HuH-7 (cell line): ENCODE measurements at places on chromosomes 3 and 15.

GRCh38 chr3:173371848-173372487 is 25.6 kb upstream of the NLGN1 start:
- DNase-seq: no peak

- no peak for DNase-seq
Observed at GRCh38 chr3:139940622-139941021, 5.6 kb downstream of the CLSTN2 start.

GRCh38 chr15:68176601-68177000 is 28.5 kb downstream of the CALML4 start:
- no peak for DNase-seq

DNA sequence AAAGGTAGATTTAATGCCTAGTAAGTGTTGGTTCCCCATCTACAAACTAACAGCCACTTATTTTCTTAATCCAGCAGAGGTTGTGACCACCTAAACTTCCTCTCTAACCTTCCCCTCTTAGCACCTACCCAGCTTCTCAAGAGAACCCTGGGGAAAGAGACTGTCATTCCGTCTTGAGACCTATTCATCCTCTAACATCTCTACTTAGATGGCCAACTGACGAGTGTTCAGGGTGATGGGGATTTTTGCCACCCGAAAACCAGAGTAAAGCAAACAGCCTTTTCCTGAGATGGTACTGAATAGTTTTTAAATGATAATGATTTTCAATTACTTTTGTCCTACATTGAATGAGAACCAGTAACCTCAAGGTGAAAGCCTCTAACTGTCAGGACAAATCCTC is 9.3 kb upstream of the GBE1 start:
- DNase-seq: no peak

DNA sequence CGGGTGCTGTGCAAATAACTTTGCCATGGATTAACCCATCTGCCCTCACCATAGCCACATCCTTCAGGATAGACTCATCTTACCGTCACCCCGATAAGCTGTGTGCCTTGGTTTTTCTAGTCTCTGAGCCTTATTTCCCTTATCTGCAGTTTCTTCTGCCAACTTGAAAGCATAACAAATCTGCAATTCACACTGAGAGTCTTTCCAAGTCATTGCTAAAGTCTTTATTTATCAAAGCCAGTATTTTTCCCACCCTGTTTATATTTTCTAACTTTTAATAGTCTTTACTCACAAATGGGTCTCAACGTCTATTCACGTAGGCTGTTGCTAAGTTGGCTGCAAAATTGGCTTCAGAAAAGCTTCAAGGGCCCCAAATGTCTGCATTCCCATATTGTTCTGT is 61.6 kb upstream of the SUCLG2 start:
- no peak for DNase-seq

- no peak for DNase-seq
Observed at GRCh38 chr3:31249545-31249944, 283.2 kb upstream of the STT3B start.

DNA sequence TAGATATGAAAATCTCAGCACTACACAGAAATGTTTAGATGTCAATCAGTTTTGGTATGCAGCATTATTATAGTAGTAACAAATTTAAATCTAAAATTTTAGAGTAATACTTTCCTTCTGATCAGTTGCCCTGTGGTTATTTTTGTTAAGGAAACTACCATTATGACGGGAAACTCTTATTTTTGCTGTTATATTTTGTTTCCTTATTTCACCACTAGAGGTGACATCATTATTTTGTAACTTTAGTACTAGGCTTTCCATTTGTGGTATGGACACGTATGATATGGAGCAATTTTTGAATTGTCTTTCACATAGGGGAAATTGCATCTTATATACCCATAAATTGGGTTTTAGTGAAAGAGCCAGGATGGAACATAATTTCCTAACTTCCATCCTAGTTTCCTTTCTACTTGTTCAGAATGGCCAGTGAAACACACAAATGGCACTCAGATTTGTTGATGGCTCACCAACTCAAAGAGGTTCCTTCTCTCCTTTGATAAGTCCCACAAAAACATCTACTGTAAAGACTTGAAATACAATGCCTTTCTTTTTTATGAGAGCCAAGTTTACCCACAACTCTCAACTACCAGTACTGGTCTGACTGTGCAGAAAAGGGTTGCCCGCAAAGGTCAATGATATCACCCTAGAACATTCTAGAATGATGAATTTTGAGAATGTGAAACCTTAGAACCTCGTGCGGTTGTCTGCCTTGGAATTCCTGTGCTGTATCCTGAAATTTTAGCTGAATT is 19.4 kb upstream of the PPP4R2 start:
- DNase-seq: no peak

DNA sequence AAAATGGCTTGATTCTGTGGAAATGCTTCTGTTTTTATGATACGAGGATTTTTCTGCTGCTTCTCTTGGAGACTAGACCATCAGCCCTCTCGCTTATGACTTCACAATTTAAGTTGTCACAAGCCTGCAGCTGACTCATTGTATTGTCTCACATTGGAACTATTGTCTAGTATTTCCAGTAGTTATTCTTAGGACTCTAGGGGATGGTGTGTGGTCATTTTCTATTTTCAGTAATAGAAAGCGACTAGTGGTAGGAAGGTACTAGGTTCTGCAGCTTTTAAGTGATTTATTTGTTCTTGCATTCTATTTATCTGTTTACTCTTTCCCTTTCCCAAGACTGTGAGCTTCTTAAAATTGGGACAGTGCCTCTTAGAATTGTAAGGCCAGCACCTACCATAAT is 66.3 kb upstream of the CRTC3 start:
- DNase-seq: no peak

GRCh38 chr3:100717063-100717462 is 7.8 kb downstream of the TFG start:
- DNase-seq: no peak

- DNase-seq: no peak
Observed at GRCh38 chr15:32994810-32995424, 199.6 kb downstream of the FMN1 start.

GRCh38 chr15:91508633-91509032 is 344.9 kb upstream of the SLCO3A1 start:
- no peak for DNase-seq

GRCh38 chr3:155889212-155889611 is 18.8 kb downstream of the GMPS start:
- no peak for DNase-seq

GRCh38 chr3:4776399-4776979 is 202.7 kb upstream of the BHLHE40 start:
- no peak for DNase-seq

DNA sequence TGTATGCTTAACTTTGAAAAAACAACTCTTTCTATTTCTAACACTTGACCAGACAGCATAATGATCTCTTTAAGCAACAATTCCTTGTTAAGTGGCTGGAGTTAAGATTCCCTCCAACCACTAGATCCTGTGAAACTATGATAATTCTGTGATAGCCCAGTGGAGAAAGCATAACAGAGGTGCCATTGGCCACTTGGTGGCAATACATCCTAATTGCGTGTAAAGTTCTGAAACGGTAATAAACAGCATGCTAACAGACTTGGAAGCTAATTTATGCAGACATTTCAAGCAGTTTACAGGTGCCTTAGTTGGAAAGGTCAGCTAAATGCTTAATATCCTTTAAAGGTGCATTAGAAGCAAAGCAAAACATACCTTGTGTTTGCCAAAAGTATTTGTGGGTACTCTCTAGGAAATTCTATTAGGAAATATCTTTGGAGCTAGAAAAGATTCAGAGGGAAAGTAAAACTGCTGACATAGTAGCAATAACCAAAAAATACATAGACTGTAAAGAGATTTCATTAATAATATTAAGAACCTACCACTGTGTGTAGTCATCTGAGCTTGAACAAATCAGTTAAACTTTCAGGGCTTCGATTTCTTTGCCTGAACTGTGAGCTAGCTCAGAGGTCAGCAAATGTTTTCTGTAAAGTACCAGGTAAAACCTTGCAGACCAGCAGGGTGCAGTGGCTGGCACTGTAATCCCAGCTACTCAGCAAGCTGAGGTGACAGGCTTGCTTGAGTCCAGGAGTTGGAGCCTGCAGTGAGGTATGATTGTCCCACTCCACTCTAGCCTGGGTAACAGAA is 19.0 kb upstream of the CSTA start:
- peak; percentile 33 for DNase-seq

DNA sequence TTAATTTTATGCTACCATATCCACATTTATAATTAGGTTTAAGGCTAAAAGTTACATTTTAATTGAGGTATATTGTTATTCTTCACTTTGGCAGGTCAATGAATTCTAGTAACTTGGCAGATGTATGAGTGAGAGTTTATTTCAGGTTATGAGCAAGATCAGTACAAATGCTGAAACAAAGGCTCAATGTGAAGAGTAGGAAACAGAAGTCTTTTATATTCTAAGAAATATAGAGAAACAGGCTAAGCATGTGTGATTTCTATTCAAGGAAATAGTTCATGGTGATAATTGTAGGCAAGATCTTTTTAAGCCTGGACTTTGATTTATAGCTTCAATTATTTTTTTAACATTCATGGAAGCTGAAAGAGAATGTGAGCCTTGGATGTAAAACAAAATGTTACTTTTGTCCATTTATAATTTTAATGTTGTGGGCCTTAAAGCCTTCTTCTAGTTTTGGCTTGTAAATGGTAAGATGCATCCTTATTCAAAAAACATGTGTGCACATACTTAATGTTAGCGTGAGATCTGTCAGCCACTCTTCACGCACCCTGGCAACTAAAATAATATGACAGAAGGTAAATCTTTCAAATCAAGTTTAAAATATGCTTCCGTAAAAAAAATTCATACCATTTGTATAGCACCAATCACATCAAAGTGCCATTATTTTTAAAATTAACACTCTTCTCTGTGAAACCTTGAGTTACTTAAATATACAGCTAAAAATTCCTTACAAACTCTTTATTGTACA is 22.8 kb upstream of the OSTN start:
- DNase-seq: no peak

GRCh38 chr15:34993412-34993811 is 5.3 kb upstream of the ZNF770 start:
- DNase-seq: no peak

DNA sequence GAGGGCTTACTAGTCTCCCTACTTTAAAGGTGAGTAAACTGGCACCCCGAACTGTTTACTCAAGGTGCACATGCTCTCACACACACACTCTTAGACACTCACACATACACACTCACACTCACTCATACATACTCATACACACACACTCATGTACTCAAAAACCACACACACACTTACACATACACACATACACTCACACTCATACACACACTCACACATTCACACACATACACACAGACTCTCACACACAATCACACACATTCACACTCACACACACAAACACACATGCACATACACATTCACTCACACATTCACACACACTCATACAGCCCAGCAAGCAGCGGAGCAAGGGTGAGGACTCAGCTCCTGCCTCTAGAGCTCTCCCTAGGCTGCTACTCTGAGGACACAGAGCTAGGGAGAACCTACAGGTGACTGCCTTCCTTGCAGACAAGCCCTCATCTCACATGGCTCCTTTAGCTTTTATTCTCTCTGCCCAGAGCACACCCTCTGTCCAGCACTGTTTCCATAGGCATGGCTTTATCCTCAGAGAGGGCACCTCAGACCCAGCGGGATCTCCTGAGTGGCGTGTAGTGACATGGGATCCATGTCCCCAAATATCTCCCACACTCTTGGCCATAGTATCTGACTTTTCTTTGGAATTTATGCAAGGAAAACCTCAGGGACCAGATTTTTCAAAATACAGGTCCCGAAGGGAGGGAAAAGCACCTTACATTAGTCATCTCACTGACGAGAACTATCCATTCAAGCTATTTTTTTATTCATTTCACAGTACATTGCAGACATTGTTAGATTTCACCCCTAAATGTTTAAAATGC is 26.2 kb upstream of the ATG7 start:
- DNase-seq: no peak

DNA sequence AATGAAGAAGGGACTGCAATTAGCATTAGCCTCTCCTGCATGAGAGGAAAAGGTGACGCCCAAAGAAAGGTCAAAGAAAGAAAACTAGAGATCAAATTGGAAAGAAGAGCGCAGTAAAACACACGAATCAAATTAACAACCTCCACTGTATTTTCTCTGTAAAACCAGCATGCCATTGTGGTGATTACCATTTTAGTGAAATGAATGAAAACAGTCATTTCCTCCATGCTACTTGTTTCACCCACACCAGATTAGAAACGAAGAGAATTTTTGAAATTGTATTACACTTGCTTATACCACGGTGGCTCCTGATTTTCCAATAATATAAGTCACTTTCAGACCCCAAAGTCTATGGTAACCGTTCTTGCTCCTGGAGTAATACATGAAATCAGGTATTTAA is 71.6 kb downstream of the SUMF1 start:
- no peak for DNase-seq

DNA sequence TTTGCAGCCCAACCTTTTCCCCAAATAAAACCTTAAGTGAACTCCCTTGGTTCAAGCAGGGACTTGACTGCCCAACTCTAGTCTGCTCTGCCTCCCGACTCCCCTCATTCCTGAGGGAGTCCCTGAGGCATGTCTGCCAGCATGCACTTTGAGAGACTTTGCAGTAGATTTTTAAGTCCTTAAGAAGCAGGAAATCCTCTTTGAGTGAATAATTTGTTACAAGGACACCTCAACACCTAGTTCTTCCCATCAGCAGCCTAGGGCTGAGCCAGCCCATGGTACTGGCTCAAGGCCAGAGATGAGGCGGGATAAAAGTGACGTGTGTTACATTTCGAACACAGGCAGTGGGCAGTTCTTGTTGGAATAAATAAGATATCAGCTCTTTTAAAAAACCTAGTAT is 204.3 kb upstream of the SLC2A2 start:
- DNase-seq: no peak

- DNase-seq: no peak
Observed at GRCh38 chr15:91921188-91921842, 67.8 kb downstream of the SLCO3A1 start.

DNA sequence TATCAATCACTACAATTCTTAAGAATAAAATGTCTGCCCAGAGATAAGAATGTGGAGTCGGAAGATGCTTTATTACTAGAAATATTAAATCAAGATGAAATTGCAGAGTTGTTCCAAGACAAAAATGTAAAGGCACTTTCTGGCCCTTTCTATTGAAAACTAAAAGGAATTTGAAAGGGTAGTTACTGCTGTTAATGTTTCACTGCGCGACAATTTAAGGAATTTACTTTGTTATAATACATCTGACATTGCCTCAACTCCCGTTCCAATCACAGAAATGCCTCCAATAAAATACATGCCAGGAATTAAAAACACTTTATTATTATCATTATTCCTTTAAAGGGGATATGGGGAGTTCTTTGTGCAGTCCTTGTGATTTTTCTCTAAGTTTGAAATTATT is 26.4 kb downstream of the RSL24D1 start:
- no peak for DNase-seq
